Activated T-cell treated with anti-CD3 and anti-CD28 coated beads for 24 hours (primary cell): ENCODE measurements at places on chromosomes 3 and 15.

DNA sequence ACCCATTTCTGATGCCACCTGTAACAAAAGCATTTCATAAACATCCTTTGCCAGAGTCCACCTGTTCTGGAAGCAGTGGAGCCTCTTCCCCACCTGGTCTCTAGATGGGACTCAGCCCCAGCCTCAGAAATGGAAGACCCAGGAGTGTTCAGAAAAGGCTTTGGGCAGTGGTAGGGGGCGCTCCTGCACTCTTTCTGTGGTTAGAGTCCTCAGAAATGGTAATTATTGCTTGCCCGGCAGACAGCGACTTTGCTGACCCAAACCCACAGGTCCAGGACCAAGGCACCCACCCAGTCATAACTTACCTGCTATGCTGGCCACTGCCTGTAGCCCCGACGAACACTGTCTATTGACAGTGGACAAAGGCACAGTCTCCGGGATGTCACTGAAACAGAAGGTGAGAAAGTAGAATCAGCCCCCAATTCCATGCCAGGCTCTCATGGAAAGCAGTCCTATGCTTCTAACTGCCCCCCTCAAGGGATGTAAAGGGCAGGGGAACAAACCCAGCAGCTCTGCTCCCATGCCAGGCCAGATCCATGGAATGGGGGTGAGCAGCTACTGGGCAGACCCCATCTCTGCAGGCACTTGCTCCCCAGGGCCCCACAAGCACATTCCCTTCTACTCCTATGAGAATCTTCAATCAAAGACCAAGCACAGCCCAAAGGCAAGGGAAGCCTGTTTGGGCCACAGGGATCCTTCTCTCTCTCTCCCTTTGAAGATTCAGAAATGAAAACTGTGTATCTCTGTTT, 5.1 kb downstream of the ACAA1 start:
- DNase-seq, result no peak

- DNase-seq, result no peak
Observed at GRCh38 chr15:23924686-23925085, 237.6 kb upstream of the NDN start.

- no peak for DNase-seq
Observed at GRCh38 chr15:74376825-74377581, 9.6 kb upstream of the CYP11A1 start.

GRCh38 chr15:62779036-62779770, 263.3 kb upstream of the TPM1 start:
- no peak for DNase-seq

DNA sequence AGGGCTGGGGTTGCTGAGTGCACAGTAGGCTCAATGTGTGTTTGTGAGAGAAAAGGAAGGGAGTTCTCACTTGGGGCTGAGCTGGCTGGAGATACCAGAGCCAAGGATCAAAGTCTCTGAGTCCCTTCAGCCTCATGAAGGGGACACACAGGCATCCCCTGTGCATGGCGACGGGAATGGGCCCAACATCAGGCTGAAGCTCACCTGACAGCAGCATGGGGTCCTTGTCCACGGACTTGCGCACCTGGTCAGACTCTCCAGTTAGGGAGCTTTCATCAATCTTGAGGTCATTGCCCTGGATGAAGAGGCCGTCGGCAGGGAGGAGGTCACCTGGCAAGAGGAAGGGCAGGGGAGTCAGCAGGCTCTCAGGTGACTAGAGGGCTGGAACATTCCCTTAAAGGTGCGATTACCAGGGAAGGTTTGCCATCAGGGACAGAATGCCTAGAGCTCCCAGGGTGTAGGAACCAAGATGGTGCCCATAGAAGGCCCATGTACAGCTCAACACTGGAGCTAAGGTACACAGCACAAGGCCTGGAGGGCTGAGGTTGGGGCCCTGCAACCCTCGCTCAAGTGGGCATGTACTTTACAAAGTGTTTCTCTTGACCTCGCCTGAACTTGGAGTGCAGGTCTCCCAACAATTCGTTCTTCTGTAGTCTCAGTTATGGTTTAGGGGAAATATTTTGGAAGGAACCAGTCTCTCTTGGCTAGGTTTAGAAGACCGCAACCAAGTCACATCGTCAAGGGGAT, 80.0 kb upstream of the SEC13 start:
- DNase-seq, result no peak

- DNase-seq, result no peak
Observed at GRCh38 chr3:99713440-99713839, 75.0 kb downstream of the COL8A1 start.

- DNase-seq, result no peak
Observed at GRCh38 chr3:21055015-21055414, 696.0 kb downstream of the ZNF385D start.

- DNase-seq, result peak; percentile 66
Observed at GRCh38 chr15:57559875-57560274, 31.8 kb upstream of the MYZAP start.

- no peak for DNase-seq
Observed at GRCh38 chr3:19573644-19574043, 360.4 kb downstream of the EFHB start.

DNA sequence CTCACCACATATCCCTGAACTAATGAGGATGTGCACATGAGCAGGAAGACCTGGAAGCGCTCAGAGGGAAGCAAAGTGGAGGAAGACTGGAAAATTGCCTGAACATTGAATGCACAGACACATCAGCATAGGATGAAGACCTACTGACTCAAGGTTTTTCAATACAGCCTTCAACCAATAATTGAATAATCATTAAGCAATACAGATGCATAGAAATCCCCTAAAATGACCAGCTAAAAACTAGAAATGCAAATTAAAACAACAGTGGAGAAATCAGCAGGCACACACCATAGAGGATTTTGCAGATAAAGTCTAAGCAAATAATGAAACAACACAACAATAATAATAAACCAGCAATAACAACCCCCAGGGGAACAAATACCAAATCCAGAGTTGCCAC, 80.4 kb downstream of the CEP152 start:
- DNase-seq, result no peak
